ENCODE measurements at places on chromosomes 13 and 19.

GRCh38 chr19:33177417-33177979 is 16.6 kb upstream of the LRP3 start:
- DNase-seq = peak; percentile 3

GRCh38 chr13:112943309-112944125 is 25.5 kb upstream of the MCF2L start:
- no peak for DNase-seq

DNA sequence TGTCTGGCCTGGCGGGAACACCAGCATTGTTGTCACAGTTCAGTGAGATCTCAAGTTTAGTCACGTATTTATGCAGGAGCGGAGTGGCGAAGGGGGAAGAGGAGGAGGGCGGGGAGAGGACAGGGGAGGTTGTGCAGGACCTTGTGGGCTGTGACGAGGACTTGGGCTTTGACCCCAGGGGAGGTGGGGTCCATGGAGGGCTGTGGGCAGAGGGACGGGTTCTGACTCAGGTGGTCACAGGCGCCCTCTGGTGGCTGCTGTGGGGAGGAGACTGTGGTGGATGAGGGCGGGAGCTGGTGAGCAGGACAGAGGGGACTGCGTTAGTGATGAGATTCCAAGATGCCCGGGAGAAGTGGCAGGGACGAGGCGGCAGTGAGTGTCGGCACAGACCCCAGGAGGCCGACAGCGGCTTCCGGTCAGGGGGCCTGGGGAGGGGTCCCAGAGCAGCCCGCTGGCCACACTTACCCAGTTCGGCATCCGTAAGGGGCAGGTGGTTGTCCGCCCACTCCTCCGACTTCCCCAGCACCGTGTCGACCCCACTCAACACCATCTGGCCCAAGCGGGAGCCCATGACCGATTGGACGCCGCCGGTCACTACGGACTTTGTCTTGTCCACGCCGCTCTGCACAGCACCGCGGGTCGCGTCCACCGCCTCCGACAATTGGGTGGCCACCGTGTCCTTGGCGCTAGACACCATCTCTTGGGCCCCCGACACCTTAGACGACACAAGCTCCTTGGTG is 15.7 kb downstream of the PLIN3 start:
- DNase-seq = no peak

DNA sequence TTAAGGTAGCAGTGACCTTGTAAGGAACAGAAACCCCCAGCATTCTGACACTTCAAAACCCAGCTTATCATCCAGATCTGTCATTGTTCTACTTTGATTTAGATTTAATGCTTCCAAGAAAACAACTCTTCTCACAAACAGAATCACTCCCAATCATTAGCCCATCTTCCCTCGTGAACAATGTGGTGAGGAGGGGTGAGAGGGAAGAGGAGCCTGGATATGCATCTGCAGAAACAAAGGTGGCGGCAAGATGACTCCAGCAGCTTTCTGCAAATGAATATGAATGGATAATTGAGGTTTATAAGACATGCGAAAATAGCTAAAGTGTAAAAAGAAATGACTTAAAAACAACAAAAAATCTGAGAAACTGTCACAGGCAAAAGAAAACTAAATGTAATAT is 859.9 kb upstream of the SLC10A2 start:
- no peak for DNase-seq

DNA sequence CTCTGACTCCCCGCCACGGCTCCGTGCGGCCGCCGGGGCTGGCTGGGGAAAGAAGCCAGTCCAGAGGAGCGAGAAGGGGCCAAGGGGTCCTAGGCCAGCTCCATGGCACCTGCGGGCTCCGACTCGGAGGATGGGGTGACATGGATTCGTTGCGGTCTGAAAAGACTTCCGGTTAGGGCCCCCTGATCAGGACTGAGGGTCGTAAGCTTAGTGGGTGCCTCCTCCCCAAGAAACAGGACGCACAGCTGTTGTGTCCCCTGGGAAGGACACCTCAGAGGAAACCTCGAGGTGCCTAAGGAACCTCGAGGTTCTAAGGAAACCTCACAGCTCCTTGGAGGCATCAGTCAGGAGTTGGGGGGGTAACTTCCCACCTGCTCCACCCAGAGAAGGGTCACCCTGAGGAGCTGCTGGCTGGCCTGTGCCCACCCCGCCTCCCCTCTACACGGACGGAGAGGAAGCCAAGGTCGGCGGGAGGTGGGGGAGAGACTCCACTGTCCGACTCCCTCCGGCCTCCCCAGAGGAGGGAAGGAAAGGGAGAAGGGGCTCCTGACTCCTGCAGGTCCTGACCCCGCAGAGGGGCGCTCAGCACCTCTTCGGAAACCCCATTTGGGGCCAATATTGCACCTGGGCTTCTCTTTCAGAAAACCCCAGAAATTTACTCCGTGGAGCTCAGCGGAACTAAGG is 855 bp downstream of the ATP12A start:
- no peak for DNase-seq
